Glutamatergic neuron (in vitro differentiated cells): ENCODE measurements at places on chromosomes 12 and 14.

GRCh38 chr14:85085981-85086380, 444.0 kb upstream of the FLRT2 start:
- no peak overlapping the region for H3K27ac ChIP-seq
- DNase-seq, result no peak
- peaks cover 5% of the 10 kb centered on the region for H3K36me3 ChIP-seq
- peaks cover 4% of the 10 kb centered on the region for H3K27me3 ChIP-seq
- peaks cover 10% of the 10 kb centered on the region for H3K4me1 ChIP-seq
- H3K4me3 ChIP-seq, result no peak overlapping the region

GRCh38 chr12:101604132-101604531, 9.4 kb downstream of the MYBPC1 start:
- no peak overlapping the region for H3K27ac ChIP-seq
- no peak for DNase-seq
- H3K27me3 ChIP-seq, result no peaks in the 10 kb centered on the region
- no peaks in the 10 kb centered on the region for H3K36me3 ChIP-seq

GRCh38 chr12:109458771-109459208, 18.3 kb downstream of the KCTD10 start:
- DNase-seq, result no peak
- peak overlapping the region; percentile 0 for H3K4me3 ChIP-seq
- peaks cover 7% of the 10 kb centered on the region for H3K36me3 ChIP-seq
- peaks cover 39% of the 10 kb centered on the region for H3K4me1 ChIP-seq
- no peak overlapping the region for H3K27ac ChIP-seq

DNA sequence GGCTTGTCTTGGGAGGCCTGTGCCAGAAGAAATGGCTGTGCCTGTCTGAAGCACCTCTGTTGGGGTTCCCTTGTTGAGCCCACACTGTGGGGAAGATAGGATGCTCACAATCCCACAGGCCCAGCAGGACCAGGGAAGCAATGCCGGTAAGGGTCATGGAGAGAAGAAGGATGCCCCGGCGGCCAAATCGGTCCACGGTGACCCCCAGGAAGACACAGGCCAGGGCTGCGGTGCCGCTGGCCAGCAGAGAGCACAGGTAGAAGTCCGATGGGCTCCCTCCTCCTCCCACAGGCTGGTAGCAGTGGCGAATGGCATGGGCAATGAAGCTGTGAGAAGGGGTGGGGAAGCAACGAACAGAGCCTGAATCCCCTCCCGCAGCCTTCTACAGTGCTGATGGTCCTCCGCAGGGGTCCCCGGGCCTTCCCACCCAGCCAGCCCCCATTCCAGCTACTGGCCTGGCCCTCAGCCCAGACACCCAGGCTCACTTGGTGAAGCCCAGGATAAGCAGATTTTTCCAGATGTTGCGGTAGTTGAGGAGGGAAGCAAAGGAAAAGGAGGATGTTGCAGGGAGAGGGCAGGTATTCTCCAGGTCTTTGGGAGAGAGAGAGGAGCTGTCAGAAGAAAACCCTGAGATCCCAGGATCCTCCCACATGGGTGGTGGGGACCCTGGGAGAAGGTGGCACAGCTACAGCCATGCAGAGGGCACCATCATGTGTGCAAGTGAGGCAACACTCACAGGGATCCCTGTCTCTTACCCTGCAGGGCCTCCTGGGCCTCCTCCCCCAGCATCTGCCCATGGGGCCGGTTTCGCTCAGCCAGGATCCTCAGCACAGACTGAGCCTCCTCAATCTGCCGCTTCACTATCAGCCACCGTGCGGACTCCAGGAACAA, 5.0 kb downstream of the SLC22A17 start:
- H3K36me3 ChIP-seq, result peaks cover 12% of the 10 kb centered on the region
- DNase-seq, result no peak
- peaks cover 10% of the 10 kb centered on the region for H3K27me3 ChIP-seq
- no peak overlapping the region for H3K4me3 ChIP-seq
- peaks cover 14% of the 10 kb centered on the region for H3K4me1 ChIP-seq

- H3K27me3 ChIP-seq, result peaks cover 2% of the 10 kb centered on the region
- DNase-seq, result no peak
These were observed 47.8 kb downstream of the BTBD7 start for GRCh38 chr14:93285044-93285443.
